Stimulated activated CD8-positive, alpha-beta memory T cell treated with anti-CD3 and anti-CD28 coated beads, Interleukin-15, amount 100 ng/mL, for 24 hours (primary cell): ENCODE measurements at places on chromosomes 12 and 14.

GRCh38 chr14:99072433-99072832 is 199.6 kb downstream of the BCL11B start:
- no peak for DNase-seq

- no peak for DNase-seq
These were observed 220.3 kb upstream of the RTL1 start for GRCh38 chr14:101123618-101124510.

GRCh38 chr12:19792028-19792427 is 352.7 kb downstream of the AEBP2 start:
- no peak for DNase-seq

GRCh38 chr12:50647479-50647878 is 116.4 kb upstream of the ATF1 start:
- no peak for DNase-seq

DNA sequence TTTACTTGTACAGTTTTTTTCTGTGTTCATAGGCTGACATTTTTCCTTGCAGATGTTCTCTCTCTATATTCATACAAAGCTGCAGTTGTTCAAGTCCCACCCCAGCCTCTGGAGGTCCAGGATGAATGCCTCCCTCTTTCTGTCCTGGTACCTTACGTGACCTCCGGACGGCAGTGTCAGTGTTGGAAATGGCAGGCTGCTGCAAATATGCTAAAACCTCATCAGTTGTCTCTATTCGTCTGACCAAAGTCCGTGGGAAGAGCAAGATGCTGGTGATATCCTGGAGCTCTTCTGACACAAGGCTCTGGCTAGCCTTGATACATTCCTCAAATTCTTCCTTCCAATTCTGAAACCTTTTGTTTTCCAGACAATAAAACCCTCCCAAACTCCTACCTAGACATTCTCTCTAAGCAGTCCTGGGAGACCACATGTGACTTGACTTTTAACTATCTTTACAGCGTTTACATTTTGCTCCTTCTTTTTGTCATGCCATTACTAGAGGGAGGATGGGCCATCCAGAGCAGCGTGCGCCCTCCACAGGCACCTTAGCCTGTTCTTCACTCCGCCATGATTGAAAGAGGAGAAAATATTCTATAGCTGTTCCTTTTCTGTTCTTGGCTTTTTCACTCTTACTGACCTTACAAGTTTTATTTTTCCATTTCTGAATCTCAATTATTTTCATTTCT is 143.6 kb downstream of the RGS6 start:
- DNase-seq, result no peak

DNA sequence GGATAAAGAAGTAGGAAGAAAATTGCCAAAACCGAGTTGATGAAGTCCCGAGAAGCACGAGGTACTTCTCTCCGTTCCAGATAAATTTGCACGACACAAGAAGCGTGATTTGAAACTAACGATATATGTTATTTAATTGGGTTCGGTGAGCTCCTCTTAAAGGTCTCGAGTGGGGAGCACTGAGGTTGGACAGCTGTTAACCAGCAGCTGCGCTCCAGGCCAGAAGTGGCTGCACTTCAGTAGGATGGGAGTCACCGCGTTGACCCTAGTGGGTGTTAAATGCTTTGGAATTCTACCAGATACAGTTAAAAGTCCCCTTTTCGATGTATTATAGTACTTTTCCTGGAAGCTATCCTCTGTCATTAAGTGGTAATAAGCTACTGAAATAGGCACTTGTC is 953 bp upstream of the DCAF5 start:
- no peak for DNase-seq

DNA sequence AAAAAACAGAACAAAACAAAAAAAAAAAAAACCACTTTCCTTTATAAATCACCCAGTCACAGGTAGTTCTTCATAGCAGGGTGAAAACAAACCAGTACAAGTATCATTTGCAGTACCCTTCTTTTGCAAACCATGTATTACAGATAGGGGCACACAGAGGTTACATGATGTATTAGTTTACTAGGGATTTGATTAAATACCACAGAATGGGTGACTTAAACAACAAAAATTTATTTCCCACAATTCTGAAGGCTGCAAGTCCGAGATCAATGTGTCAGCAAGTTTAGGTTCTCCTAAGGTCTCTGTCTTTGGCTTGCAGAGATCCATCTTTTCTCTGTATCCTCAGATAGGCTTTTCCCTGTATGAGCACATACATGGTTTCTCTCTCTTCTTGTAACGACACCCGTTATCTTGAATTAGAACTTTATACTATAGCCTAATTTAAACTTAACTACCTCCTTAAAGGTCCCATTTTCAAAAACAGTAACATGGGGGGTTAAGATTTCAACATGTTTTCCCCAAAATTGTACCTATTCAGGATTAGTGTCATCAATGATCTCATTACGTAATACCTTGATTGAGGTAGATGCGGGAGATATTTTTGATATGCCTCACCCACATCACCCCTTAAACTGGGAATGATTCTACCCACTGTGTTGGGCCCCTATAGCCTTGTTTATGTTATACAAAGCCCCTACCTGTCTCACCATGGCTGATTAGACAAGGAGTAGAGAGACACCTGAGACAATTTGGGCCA is 3.5 kb upstream of the CEP128 start:
- no peak for DNase-seq

DNA sequence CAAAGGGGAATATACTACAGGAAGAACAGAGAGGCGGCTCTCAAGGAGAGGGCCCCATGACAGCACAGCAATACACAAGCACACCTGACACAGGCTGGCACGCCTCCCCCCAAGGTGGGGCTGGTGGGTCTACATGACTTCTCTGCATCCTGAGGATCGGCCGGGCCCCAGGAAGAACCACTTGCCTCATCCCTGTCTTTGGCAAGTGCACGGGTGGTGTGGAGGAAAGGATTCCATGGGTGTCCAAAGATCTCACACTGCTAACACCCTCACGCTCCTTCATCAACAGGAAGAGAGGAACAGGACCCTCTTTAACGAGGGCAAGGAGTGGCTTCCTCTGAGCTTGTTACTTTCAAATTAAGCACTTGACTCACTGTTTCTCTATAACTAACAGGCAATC is 7.3 kb downstream of the VAMP1 start:
- no peak for DNase-seq

DNA sequence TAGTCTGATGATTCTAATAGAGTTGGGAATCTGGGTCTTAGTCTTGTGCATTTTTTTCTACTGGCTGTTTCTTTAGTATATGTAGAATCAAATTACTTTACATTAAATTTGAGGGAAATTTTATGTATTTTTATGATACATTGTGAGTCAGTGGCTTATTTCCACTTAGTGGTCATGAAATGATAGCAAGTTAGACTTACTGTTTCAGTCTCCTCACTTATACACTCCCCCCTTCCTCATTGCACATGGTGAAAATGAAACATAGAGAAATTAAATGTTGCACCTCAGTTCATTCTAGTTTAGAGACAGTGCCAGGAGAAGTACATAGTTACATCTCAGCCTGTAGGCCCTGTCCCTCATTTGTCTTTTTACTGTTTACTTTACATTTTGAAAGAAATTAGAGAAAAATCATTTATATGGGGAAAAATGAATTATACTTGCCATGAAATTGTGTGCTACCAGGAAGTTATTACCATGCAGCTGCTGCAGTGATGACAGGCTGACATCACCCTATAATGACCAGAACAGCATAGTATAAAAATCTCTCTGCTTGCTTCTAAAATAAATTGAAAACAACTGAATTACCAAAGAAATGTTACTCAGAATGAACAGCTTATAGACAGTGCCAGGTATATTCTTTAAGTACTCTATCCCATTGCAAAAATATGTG is 113.2 kb downstream of the TRMT5 start:
- DNase-seq, result no peak

- no peak for DNase-seq
These were observed 73.3 kb downstream of the NCOR2 start for GRCh38 chr12:124493809-124494750.

DNA sequence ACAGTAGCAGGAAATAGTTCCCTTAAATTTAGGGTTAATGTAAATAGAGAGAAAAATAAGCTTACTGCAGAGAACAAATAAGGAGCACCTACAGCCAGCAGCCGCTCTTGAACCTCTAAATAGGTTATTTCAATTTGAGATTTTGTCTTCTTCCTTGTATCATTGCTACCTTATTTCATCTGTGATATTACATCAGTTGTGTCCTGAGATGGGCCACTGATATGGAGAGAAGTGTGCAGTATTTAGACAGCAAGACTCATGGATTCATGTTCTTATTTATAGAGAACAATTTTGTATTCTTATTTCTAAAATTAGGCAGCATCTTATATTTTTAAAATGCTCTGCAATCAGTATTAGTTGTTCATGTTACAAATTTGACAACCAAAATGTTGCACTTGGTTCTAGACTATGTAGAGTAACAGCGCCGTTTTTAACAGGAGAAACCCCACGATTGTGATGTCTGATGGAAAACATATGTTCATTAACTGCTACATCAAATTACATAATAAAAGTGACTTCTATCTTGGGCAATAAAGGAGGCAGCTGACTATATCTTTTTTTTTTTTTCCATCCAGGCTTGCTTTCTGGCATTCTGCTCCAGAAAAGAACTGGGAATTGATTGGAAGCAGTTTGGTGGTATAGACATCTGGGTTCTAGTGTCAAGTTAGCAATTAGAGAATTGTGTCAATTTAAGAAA is 117.9 kb downstream of the CAND1 start:
- DNase-seq, result no peak

GRCh38 chr12:74148849-74149248 is 388.8 kb upstream of the ATXN7L3B start:
- no peak for DNase-seq

- no peak for DNase-seq
These were observed 11.4 kb downstream of the INF2 start for GRCh38 chr14:104700747-104701217.

GRCh38 chr12:66118240-66118891 is 12.2 kb downstream of the LLPH start:
- DNase-seq, result no peak

DNA sequence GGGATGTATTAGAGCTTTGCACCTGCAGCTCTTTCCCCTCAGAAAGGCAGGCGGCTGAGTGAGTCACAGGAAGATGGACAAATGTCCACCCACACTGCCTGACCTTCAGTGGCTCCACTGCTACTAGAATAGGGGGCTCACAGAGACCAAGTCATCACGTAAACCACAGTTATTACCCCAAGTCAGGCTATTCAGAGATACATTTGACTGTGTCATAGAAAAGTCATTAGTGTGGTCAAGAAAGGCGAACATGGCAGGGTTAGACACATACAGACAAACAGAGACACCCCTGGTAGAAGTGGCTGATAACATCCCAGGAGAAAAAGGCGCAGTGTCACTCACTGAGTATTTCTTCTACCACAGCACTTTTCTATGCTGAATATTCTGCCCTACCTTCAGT is 36.0 kb downstream of the GCH1 start:
- no peak for DNase-seq

DNA sequence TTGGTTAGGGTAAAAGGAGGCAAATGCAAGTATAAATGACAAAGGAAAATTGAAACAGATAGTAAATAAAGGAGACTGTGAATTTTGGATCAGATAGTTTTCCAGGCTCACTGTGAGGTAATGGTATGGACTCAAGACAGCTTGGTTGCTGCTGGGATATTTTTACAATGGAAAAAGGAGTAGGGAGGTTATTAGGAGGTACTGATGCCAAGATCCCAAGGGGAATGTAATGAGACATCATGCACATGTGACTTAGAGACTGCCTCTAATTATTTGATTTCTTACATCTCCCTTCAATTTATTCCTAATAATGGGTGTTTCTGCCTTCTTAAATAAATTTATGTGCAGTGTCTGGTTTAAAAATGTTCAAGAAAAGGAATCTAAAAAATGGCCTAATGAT is 56.9 kb downstream of the TAOK3 start:
- no peak for DNase-seq

DNA sequence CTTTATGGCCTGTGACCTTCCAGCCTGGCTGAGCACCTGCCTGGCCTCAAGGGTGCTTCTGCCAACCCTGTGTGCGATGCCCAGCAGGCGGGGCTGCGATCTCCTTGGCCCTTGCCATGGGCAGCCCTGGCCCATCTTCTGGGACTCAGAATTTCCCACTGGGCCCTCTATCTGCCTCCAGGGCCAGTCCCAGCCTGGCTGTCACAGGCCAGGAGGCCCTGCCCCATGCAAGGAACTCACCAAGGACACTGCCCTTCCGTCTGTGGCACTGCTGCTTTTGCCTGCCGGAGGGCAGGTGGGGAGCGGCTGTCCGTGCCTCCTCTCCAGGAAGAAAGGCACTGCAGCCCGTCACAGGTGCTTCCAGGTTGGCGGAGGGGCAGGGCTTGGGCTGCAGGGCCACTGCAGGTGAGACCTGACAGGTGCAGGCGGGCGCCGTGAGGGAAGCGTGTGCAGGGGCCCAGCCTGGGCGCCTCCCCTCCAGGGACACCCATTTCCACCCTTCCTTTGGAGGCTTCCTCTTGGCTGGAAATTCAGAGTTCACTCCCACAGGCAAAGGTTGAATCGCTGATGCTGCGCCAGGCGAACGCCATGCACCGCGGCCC is 177.8 kb downstream of the KIF26A start:
- no peak for DNase-seq

- DNase-seq, result no peak
These were observed 42.1 kb downstream of the KDM2B start for GRCh38 chr12:121538699-121539061.

- no peak for DNase-seq
These were observed 17.3 kb upstream of the GPRC5A start for GRCh38 chr12:12874029-12874428.

- no peak for DNase-seq
These were observed 87.1 kb downstream of the SSPN start for GRCh38 chr12:26282339-26282940.

GRCh38 chr14:54662491-54663133 is 95.7 kb downstream of the SAMD4A start:
- DNase-seq, result no peak

- no peak for DNase-seq
These were observed 2.2 kb downstream of the SCNN1A start for GRCh38 chr12:6373022-6373787.

- DNase-seq, result no peak
These were observed 164.2 kb downstream of the NDUFA12 start for GRCh38 chr12:94839347-94839746.

DNA sequence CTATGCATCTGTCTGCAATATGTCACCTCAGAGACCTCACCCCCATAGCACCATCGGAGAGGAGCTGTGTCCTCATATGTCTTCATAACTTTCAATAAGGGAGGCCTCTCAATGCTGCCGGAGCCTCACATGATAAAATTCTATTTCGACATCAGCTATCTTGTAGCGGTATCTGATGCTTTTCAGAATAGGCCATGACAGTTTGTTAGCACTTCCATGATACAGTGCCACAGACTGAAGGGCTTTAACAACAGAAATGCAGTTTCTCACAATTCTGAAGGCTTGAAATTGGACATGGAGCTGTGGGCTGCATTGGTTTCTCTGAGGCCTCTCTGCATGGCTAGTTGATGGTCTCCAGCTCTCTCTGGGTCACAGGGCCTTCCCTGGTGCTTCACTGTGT is 125.0 kb upstream of the PZP start:
- no peak for DNase-seq
